ENCODE measurements at places on chromosomes 6 and 20. TPM values are rescaled to one million over a fixed set of nuclear protein-coding genes. Genes with fewer than 3 reads are reported as not detected.

DNA sequence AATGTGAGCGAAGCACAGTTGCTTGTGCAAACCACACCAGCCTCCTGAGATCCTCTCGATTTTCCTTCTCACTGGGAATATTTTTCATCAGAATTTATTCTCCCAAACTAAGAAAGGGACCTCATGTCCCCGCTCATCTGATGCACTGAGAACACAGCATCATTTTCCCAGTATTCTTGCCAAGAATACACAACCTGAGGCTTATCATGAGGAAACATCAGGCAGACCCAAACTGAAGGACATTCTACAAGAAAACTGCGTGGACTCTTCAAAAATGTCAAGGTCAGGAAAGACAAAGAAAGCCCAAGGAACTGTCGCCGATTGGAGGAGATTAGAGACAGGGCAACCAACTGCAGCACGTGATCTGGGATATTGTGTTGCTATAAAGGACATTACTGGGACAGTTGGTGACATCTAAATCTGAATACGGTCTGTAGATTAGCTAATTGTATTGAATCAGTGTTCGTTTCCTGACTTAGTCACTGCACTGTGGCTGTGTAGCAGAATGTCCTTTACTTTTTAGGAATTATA is 72.3 kb downstream of the SNX5 start:
- no peaks in the 10 kb centered on the region for H3K36me3 ChIP-seq
- no peak for DNase-seq
- H3K4me3 ChIP-seq = no peak overlapping the region
- no peaks in the 10 kb centered on the region for H3K4me1 ChIP-seq

DNA sequence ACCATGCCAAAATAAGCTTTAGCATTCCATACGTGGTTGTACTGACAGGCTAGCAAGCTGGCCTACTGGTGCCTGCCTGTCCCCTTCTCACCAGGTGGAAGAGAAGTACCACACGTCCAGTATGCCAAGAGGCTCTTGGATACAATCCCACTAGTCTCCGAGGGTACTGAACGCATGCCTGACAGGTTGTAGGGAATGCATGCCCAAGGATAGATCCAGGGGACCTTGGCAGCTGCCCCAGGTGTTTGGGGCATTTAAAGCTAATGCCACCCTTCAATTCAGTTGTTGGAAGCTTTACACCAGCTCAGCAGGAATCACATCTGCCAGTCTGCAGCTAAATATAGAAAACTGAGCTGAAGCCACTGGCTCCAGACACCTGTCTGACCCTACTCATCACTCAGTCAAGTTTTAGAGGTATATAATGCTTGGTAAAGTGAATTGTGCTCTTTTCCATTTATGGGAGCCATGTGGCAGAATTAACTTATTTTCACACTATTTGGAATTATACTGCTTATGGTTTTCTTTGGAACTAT is 4.9 kb downstream of the TUBB2B start:
- H3K27ac ChIP-seq = no peak overlapping the region
- no peak overlapping the region for H3K4me3 ChIP-seq
- no peaks in the 10 kb centered on the region for H3K36me3 ChIP-seq
- DNase-seq = no peak
- peaks cover 10% of the 10 kb centered on the region for H3K4me1 ChIP-seq
- peaks cover 3% of the 10 kb centered on the region for H3K27me3 ChIP-seq

GRCh38 chr6:125983246-125983945 is 2.9 kb upstream of the TRMT11 start:
- DNase-seq = no peak
- peaks cover 14% of the 10 kb centered on the region for H3K4me1 ChIP-seq
- no peaks in the 10 kb centered on the region for H3K27me3 ChIP-seq
- no peak overlapping the region for H3K4me3 ChIP-seq

GRCh38 chr20:62824476-62825332 is 7.9 kb downstream of the COL9A3 start:
- no peaks in the 10 kb centered on the region for H3K36me3 ChIP-seq
- H3K4me1 ChIP-seq = peaks cover 3% of the 10 kb centered on the region
- peak overlapping the region; percentile 27 for H3K4me3 ChIP-seq
- H3K27ac ChIP-seq = peak overlapping the region; percentile 50
- no peaks in the 10 kb centered on the region for H3K27me3 ChIP-seq

DNA sequence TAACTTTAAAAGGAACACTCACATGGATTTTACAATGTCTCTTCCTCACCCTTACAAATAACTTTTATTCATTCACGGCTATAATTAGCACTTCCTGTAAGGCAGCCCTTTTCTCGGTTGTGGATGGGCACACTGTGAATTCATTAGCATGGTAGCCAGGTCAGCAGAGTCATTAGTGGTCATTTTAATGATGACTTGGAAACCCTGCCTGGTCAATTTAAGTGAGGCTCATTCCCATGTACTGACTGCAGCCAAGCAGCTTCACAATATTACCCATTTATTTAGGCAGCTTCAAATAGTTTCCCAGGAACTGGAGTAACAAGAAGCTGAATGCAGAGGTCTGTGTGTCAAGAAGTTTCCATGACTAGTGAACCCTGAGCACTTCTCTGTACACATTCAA is 248.8 kb downstream of the KHDC1L start:
- H3K27me3 ChIP-seq = no peaks in the 10 kb centered on the region
- no peaks in the 10 kb centered on the region for H3K4me1 ChIP-seq
- H3K4me3 ChIP-seq = no peak overlapping the region
- H3K36me3 ChIP-seq = no peaks in the 10 kb centered on the region

Gene CRIP3
- 4.8 TPM for total RNA-seq

DNA sequence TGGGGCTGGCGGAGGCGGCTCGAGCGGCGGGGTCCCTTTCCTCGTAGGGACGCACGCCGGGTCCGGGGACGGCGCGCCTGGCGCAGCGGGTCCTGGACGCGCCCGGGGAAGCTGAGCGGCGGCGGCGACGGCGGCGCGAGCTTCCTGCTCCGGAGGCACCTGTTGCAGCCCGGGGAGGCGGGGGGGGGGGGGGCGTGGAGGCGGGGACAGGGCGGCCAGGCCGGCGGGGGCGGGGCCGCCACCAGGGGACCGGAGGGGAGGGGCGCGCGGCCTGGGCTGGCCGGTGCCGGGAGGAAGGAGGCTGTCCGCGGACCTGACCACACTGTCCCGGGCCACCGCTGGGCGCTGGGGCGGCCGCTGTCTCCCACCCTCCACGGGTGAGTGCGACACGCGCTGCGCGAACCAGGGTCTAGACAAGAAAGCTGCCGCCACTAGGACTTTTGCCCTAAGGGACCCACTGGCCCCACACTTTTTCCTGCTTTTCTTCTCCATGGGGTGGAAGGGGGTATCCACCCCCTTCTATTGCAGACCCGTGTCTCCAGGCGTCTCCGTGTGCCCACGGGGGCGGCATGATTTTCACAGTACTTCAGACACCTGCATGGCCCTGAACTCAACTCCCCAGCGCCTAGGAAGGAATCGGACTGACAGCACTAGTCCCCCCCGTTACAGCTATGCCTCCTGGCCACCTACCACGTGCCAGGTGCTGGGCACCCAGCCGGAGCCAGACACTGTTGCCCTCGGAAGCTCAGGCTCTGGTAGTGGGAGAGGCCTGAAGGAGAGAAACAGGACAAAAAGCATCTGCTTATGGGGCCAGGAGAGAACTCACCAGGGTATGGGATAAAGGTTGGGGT is at the start of gene NFATC2:
Gene NFATC2, minus strand, starts transcription at position 149 of the 851 bp plus-strand sequence. CDS start 220 bp downstream, outside the sequence.
- peak within 1 kb of the TSS; percentile 96 for H3K27ac ChIP-seq
- H3K36me3 ChIP-seq = no peaks in the 10 kb centered on the region
- peak; percentile 53 for DNase-seq
- H3K4me3 ChIP-seq = peak within 1 kb of the TSS; percentile 68
- no peaks in the 10 kb centered on the region for H3K27me3 ChIP-seq
- peaks cover 32% of the 10 kb centered on the region for H3K4me1 ChIP-seq

- no peaks in the 10 kb centered on the region for H3K27me3 ChIP-seq
- peak; percentile 81 for DNase-seq
- H3K27ac ChIP-seq = peak overlapping the region; percentile 93
- H3K4me3 ChIP-seq = peak overlapping the region; percentile 91
- H3K36me3 ChIP-seq = peaks cover 36% of the 10 kb centered on the region
Observed at GRCh38 chr6:170553534-170554012, 466 bp upstream of the PSMB1 start.

- no peaks in the 10 kb centered on the region for H3K4me1 ChIP-seq
- H3K4me3 ChIP-seq = no peak overlapping the region
- H3K36me3 ChIP-seq = peaks cover 3% of the 10 kb centered on the region
- H3K27me3 ChIP-seq = no peaks in the 10 kb centered on the region
- no peak for DNase-seq
Observed at GRCh38 chr6:138923561-138923960, 64.5 kb downstream of the REPS1 start.

DNA sequence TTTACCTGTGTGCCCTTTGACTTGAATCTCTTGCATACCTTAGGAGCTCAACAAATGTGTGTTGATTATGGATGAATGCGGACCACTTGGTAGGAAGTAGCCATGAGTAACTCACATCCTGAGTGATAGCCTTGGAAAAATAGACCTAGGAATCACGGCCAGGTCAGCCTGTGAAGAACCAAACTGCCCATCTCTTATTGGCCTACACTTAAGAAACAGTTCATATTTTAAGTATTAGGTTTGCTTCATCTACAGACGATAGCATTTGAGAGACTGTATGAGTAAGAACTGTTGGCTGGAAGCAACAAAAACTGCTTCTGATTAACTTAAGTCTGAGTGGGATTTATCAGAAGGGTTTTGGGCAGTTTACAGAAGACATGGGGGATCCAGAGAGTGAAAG is 320.1 kb upstream of the PRND start:
- H3K36me3 ChIP-seq = no peaks in the 10 kb centered on the region
- no peak overlapping the region for H3K4me3 ChIP-seq
- no peaks in the 10 kb centered on the region for H3K4me1 ChIP-seq
- no peak for DNase-seq
- H3K27me3 ChIP-seq = no peaks in the 10 kb centered on the region

DNA sequence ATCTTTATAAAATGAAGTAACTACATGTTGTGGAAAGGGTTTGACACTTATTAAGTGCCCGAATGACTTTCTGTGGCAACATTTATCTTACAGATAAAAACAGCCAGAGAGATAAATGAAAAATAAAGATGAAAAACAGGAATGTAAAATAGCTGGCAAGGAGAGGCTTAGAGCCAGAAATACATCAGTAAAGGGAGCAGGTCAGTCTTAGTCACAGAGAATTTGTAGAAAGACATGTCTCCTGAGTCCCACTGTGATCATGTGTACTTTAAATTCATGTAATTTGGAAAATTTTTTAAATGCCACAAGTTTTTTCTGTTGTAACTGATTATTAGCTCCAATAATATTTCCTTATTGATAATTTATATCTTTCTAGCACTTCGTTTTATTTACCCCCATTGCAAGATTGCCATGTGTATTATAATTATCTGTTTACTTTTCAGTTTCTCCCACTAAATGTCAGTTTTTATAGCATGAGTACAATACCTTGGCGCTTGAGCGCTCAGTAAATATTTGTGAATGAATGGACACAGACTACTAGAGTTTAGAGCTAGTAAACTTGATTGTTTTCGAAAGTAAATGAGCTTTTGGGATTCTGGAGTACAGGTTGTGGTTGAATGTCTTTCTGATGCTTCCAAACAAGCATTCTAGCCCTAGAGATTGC is 15.2 kb downstream of the TAB2 start:
- H3K4me3 ChIP-seq = no peak overlapping the region
- peaks cover 66% of the 10 kb centered on the region for H3K4me1 ChIP-seq
- no peaks in the 10 kb centered on the region for H3K36me3 ChIP-seq

DNA sequence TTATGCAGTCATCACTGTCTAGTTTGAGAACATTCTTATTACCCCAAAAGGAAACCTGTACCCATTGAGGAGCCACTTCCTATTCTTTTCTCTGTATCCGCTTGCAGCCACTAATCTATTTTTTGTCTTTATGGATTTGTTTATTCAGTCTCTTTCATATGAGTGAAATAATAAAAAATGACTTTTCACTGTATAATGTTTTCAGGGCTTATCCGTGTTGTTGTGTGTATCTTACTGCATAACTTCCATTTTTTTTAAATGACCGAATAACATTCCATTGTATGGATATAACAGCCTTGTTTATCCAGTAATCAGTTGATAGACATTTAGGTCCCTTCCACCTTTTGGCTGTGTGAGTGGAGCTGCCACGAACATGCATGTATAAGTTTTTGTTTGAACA is 86.6 kb downstream of the ZFAND3 start:
- H3K4me1 ChIP-seq = no peaks in the 10 kb centered on the region
- no peaks in the 10 kb centered on the region for H3K36me3 ChIP-seq
- no peaks in the 10 kb centered on the region for H3K27me3 ChIP-seq
- H3K27ac ChIP-seq = no peak overlapping the region
- H3K4me3 ChIP-seq = no peak overlapping the region

Gene C20orf204
- total RNA-seq = 16.7 TPM

DNA sequence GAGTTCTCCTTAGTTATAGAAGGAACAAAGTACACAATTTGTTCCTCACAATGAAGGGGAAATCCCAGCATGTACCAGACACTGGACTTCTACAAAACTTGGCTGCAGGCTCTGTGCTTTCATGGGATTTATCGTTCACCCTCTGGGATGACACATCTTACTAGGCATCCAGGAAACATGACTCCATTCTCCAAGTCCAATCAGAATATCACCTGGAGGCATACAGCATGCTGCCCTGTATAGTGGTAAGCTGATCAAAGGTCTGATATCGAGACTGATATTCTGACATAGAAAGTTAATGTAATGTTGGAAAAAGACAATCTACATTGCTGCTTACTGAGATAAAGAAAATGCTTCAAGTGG is 6.7 kb downstream of the RWDD2A start:
- no peak overlapping the region for H3K27ac ChIP-seq
- no peak overlapping the region for H3K4me3 ChIP-seq
- H3K36me3 ChIP-seq = no peaks in the 10 kb centered on the region
- no peaks in the 10 kb centered on the region for H3K4me1 ChIP-seq
- H3K27me3 ChIP-seq = no peaks in the 10 kb centered on the region

DNA sequence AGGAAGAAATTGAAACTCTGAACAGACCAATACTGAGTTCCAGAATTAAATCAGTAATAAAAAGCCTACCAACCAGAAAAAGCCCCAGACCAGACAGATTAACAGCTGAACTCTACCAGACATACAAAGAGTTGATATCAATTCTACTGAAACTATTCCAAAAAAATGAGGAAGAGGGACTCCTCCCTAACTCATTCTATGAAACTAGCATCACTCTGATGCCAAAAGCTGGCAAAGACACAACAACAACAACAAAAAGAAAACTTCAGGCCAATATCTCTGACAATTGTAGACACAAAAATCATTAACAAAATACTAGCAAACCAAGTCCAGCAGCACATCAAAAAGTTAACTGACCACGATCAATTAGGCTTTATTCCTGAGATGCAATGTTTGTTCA is 246.0 kb upstream of the RUNX2 start:
- no peak for DNase-seq
- H3K27ac ChIP-seq = no peak overlapping the region
- H3K36me3 ChIP-seq = no peaks in the 10 kb centered on the region
- no peaks in the 10 kb centered on the region for H3K4me1 ChIP-seq
- H3K4me3 ChIP-seq = no peak overlapping the region

All from naive thymus-derived CD4-positive, alpha-beta T cell (primary cell).